ENCODE measurements at places on chromosomes 3 and 15.
A peak's percentile ranks its signal among the peaks of the same experiment; 100 is the strongest.

DNA sequence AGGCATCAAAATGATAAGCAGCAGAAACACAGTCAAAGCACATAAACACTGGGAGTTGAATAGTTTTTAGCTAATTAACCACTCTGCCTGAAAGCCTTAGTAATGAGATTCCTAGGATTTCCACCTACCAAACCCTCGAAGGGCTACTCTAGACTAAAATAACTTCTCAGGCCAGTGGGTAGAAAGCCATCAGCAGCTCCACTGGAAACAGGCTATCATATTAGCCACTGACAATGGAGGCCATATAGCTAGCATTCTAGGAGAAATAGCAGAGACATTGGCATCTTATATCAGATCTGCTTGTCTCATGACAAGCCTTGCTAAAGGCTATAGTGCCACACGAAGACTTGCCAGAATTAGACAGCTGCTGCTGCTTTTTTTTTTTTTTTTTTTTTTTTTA, 4.5 kb upstream of the CAPN3 start:
- no peak for DNase-seq

DNA sequence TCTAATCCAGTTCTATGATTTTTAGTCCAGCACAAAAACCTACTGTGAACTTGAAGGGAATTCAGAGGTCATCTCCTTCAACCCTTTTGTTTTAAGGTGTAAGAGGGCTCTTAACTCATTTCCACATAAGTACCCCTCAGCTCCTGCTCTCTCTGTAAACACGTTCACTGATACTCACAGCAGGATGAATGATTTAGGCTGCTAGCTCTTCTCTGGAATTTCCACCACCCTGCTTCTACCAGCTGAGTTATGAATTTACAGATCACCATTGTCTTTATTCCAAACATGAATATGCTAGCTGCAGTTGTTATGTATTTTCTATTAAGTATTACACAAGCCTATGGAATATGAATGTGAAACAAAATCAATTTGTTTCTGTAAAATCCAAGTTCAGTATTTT, 101.3 kb upstream of the NANOGP8 start:
- DNase-seq, result no peak

GRCh38 chr15:99564221-99565048, 1.3 kb upstream of the MEF2A start:
- DNase-seq, result peak; percentile 75

- no peak for DNase-seq
Measured at GRCh38 chr3:55519019-55519418, 31.9 kb upstream of the WNT5A start.

Data from cerebellar cortex (tissue), 1 donor.